CD8-positive, alpha-beta memory T cell (primary cell): ENCODE measurements at places on chromosomes 2 and 18. TPM values are rescaled to one million over a fixed set of nuclear protein-coding genes. Genes with fewer than 3 reads are reported as not detected.

- no peak for DNase-seq
Measured at GRCh38 chr18:11980163-11980493, 1.2 kb upstream of the IMPA2 start.

DNA sequence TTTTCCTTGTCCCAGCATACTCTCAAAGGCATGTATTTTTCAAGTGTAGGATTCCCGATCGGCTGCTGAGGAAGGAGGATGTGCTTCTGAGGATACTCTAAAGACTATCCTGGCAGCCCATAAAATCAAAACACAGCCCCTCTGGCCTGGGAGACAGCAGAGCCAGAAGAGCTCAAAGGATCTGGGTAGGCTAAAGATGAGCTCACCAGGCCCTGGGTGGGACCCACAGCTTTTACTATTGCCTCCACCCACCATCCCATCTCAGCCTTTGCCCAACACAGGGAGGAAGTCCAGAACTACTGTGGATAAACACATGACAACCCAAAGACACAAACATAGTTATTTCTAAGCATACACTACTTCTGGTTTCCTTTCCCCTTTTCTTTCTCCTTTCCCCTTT is 79.1 kb upstream of the ZFP36L2 start:
- no peak for DNase-seq

- no peak for DNase-seq
Measured at GRCh38 chr2:109176928-109177327, 47.9 kb downstream of the SH3RF3 start.

DNA sequence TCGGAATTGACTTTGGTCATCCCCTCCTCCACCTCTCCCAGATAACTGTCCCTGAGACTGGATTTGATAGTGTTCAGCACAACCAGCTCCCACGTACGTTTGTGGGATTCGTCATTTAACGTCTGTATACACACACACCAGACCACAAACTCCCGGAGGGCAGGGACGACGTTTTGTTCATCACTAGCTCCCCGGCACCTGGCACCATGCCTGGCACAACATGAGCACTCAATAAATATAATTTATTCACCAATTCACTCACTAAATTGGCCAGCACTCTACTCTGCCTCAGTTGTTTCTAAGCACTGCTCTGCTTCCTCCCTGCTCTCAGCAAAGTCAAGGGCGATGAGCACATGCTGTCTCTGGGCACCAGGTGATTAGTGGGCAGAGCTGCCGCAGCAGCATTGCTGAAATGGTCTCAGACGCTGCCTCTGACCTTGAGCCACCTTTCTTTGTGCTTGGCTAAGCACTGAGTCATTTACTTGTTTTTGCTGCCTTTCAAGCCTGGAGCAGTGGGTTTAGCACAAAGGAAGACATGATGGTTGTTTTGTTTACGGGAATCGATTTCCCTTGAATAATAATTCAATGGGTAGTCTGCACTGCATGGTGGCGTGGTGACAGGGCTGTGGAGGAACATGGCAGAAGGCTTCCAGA is 19.3 kb upstream of the LOXHD1 start:
- DNase-seq, result no peak

DSC1 gene
- polyA plus RNA-seq, result 2.1 TPM

DNER gene
- polyA plus RNA-seq, result not detected

RELCH gene
- 7.4 TPM for polyA plus RNA-seq
